OCI-LY7 (cell line): ENCODE measurements at places on chromosomes 1 and 21. TPM values are rescaled to one million over a fixed set of nuclear protein-coding genes. Genes with fewer than 3 reads are reported as not detected.

DNA sequence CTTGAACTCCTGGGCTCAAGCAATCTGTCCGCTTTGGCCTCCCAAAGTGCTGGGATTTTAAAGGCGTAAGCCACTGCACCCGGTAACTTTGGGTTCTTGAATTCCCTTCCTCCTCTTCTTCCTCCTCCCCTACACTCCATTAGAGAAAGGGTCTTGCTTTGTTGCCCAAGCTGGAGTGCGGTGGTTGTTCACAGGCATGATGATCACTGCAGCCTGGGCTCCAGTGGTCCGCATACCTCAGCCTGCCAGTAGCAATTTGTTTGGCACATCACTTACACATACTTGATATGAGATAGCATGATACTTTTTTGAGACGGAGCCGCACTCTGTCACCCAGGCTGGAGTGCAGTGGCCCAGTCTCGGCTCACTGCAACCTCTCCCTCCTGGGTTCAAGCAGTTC lies 2.2 kb downstream of the DEGS1 start:
- peak; percentile 45 for DNase-seq

GRCh38 chr1:24341260-24341659 lies 22.1 kb downstream of the GRHL3 start:
- peak; percentile 78 for DNase-seq

GRCh38 chr1:181386951-181387350 lies 96.4 kb upstream of the CACNA1E start:
- DNase-seq: no peak

DNA sequence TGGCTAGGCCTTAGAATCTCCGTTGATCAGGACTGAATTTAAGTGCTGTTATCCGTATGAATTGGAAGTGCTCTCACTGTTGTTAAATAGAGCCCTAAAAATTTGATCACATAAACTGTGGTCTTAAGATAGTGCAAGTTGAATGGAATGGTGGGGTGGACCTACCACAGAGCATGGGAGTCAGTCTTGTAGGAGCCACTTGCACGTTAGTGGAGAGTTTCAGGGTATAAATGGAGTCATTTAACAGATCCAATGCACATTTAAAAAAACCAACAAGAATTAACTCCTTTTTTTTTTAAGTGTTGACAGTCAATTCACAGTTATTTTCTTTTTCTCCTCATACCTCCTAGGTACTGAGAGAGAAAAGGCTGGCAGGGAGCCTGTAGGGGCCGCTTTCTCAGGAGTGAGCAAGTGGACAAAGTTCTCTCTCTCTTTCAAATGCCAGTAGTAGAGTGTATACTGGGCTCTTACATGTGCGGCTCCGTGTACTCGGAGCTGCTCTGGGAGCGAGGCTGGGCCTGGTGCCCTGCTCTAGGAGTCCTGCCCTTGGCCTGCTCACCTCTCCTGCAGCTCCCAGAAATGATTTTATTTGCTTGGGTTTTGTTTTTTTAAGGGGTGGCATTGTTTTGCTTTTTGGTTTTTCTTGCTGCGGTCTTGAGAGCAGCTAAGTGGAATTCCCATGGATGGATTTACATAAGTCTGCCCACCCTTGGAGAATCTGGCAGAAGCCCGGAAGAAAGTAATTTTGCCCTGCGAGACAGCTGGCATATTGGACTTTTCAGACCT lies 91.3 kb downstream of the ATP5PO start:
- DNase-seq: no peak

GRCh38 chr1:106534612-106535011 lies 521.9 kb upstream of the PRMT6 start:
- no peak for DNase-seq

FRRS1 gene
- 6.5 and 7.2 TPM in 2 replicates for total RNA-seq

GRCh38 chr1:16088351-16088911 lies 15.0 kb upstream of the FAM131C start:
- no peak for DNase-seq

DNA sequence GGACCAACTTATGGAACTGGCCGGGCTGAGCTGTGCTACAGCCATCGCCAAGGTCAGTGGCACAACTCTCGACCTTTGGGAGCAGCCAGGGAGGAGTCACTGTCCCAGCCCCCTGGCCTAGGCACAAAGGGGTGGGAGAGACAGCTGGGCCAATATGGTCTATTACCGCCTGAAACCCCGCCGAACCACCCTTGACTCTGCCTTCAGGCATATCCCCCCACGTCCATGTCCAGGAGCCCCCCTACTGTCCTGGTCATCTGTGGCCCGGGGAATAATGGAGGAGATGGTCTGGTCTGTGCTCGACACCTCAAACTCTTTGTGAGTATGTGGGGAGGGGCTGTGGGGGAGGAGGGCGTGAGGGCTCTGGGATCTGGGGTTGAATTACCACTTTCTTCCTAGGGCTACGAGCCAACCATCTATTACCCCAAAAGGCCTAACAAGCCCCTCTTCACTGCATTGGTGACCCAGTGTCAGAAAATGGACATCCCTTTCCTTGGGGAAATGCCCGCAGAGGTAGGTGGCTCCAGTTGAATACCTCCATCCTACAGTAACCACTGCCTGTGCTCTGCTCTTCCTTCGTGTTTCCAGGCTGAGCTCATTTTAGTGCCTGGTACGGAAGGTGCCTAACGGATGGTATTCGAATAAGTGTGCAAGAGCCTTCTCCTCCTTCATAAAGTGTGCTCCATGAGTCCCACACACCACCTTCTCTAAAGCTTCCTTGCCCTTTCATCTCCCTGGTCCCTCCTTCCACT lies 758 bp downstream of the NAXE start:
- no peak for DNase-seq

DNA sequence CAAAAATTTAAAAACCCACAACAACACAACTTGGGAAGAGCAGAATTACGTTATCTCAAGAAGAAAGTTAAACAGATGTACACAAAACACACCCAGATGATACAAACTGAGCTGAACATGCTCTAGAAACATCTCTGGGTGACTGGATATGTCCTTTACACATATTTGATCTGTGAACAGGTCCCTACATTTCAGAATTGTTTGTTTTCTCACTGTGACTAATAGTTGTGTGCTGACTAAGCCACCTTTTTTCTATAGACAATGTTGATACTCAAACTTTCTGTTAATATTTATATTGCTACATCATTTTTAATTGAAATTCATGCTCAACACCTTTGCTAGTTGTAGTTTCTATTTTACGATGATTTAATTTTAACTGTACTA lies 1.0 kb upstream of the F11R start:
- no peak for DNase-seq
